ENCODE measurements at places on chromosomes 1 and 21.

DNA sequence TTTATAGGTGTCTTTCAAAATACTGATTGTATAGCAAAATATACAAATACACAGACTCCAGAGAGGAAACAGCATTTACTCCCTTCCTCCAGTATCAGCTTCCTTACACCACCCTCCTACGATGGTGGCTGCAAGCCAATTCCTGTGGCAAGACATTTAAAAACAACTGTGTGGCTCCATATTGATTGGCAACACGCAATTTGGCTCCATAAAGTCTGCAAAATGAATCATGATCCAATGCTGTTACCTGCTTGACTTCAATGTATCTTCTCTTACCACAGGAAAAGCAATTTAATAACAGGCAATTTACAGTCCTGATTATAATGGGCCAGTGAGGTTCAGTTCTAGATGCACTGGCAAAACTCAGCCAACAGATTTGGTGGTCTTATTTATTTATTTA is 19.7 kb upstream of the ATP6V1G3 start:
- no peak for DNase-seq

DNA sequence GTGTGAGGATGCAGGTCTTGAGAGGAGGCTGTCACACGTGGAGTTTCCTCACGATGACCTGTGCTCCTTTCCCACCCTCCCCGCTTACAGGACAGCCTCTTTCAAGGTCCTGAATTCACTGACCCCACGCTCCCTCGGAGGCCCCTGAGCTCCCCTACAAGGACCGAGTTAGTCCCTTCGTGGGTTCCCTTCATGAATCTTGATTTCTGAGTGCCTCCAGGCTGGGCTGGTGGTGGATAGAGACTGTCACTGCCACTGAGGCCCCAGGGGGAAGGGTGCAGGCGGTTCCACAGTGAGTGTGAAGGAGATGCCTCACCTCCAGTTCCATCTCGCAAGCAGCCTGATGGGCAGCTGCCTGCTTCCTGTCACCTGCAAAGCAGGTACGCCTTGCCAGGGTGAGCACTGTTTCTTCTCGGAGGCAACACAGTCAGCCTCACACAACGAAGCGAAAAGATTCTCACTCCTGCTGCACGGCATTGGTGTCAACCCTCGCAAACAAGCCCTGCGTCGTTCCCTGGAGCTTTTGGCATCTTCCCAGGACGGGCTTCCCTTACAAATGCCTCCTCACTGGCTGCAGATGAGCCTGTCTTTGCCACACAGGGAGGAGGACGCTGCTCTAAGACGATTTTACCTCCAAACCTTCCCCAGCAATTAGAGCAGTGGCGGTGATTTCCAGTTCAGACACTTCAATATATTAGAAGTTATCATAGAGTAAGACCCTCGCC is 26.7 kb upstream of the PCP4 start:
- no peak for DNase-seq

DNA sequence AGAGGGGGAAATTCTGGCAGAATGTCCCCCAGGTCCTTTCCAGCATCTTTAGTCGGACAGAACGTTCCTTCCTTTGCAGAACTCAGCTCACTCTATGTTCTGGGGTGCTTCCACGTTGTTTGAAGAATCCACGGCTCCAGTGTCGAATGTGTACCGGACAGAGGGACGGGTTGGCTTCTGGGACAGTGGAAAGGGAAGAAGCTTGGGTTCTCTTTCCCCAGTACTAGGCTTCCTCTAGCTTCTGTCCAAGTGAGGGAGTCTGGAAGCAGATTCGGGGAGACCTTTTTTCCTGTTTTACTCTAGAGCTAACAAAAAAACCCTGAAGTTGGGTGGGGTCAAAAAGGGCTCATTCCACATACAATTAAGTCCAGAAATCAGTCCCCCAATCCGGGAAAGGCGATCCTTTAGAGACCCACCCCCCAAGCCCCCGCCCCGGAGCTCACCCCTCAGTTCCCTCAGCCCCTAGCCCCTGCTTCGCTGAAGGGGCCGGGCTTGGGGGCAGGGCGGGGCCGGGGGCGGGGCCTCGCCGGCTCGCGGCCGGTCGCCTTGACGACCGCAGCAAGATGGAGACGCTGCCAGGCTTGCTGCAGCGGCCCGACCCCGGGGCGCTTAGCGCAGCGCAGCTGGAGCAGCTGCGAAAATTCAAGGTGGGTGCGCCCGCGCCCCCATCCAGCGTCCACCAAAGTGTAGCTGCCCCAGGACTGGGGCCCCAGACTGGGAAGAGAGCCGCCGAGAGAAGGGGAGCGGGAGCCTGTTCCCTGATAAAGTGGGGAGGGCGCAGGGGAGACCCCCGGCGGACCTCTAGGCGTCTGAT is at the start of gene RIIAD1:
Gene RIIAD1, plus strand, starts transcription at position 549 of the 814 bp plus-strand sequence. Its CDS starts 15 bp downstream, at position 564.
- peak; percentile 23 for DNase-seq

DNA sequence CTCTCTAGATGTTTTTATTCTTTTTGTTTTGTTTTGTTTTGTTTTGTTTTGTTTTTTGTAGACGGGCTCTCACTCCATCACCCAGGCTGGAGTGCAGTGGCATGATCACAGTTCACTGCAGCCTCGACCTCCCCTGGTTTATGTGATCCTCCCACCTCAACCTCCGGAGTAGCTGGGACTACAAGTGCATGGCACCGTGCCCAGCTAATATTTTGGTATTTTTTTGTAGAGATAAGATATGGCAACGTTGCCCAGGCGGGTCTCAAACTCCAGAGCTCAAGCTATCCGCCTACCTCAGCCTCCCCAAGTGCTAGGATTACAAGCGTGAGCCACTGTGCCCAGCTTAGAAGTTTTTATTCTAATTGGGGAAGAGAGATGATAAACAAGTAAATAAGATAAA is 13.3 kb upstream of the TP53BP2 start:
- DNase-seq: no peak

DNA sequence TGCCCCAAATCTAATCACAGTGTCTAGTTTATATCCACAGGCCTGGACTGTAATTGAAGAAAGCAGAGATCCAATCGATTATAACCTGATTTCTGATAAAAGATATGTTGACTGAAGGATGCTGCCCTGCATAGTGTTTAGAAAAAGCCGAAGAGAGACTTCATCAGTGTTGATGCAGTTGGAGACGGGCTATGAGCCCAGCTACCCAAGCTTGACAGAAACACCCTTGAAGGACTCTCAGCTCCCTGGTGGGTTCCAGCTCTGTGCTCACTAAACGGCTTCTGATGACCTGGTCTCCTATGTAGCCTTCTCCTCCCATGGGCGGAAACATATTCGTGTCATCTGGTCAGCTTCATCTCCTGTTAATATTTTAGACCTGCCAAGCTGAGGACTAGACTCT is 10.2 kb downstream of the FAM89A start:
- DNase-seq: no peak

DNA sequence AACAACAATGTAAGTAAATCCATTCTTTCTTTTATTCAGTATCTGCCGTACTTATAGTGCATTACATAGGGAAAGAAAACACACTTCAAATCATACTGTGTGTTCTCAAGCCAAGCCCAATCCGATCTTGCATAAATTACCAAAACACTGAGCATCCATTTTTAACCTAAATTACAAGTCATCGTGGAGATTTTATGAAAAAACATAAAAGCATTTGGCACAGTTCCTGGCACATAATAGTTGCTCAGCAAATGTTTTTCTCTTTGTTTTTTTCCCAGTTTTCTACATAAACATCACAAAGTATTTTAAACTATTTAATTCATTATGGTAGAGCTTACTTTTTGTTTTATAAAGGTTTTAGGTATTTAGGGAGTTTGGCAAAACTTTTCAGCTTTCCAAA is 48.1 kb upstream of the LRRC8C start:
- DNase-seq: no peak

- DNase-seq: peak; percentile 77
Measured at GRCh38 chr1:2229037-2229864, 1.1 kb downstream of the SKI start.

GRCh38 chr21:44556879-44557278 is 1.7 kb downstream of the KRTAP10-3 start:
- DNase-seq: no peak

DNA sequence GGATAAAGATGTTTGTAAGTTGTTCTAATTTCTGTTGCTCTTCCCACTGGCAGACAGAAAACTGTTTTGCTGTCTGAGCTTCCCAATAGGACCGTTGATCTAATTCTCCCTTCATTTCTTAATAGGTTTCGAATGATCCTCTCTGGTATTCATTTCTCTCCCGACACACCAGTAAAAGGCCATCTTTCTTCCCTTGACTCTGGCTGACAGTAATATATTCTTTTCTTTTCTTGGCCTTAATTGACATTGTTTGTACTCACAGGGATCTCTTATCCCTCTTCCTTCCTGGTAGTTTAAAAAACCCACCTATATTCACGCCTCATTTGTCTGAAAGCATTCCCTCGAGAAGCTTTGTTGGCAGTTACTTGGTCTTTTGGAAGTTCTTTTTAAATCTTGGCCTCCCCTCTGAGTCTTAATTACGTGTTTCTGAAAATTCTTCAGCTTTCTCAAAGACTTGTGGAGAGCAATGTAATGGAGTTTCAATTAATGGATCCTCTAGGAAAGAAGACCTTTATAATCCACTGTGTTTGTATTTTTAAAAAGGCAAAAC is 40.3 kb downstream of the MAP10 start:
- no peak for DNase-seq

- no peak for DNase-seq
Measured at GRCh38 chr1:110184446-110184845, 25.7 kb upstream of the KCNC4 start.

- DNase-seq: no peak
Measured at GRCh38 chr1:4010814-4011605, 110.9 kb upstream of the C1orf174 start.

DNA sequence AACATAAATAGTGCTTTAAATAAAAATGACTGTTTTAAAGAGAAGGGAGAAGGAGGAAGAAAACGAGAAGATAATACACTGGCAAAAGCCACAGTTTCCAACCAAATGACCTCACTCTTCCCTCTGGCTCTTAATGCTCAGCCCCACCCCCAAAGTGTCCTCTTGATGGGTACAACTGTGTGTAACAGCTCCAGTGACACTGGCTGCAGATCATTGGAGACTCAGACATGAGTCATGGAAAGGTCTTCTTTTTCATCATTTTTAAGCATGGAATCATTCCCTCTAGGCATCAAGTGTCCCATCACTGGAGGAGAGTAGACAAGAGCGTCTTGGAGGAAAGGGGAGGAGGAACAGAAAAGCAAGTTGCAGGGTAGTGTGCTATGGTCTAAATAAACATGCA is 333.0 kb downstream of the PAPPA2 start:
- no peak for DNase-seq

DNA sequence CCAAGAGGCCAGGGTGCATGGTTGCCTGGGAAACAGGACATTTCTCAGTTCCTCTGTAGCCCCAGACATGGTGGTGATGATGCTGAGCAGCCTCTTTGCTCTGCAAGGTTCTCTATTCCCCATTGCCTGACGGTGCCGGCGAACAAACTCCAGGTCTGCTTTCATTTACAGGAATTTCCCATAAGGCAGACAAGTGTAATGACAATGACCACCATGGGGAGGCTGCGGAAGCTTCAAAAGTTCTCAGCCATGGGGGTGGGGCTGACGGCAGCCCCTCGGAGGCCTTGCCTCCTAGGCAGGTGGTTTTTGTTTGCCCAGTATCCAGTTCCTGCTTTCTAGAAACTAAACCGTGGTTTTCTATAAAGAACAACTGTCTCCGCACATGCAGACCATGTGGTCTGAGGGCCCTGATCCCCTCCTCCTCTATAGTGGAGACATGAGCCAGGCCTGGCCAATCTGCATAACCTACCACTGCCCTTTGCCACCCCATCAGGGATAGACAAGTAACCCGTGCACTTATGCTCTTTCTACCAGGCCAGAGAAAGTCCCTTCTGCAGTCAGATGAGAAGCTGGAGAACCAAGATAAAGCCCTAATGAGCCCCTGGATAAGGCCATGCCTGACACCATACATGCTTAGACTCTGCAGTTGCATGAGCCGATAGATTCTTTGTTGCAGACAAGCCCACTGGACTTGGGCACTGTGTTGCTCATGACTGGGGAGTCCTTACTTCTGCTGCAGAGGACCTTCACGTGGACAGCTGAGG is 54.1 kb downstream of the LDLRAD2 start:
- DNase-seq: no peak

DNA sequence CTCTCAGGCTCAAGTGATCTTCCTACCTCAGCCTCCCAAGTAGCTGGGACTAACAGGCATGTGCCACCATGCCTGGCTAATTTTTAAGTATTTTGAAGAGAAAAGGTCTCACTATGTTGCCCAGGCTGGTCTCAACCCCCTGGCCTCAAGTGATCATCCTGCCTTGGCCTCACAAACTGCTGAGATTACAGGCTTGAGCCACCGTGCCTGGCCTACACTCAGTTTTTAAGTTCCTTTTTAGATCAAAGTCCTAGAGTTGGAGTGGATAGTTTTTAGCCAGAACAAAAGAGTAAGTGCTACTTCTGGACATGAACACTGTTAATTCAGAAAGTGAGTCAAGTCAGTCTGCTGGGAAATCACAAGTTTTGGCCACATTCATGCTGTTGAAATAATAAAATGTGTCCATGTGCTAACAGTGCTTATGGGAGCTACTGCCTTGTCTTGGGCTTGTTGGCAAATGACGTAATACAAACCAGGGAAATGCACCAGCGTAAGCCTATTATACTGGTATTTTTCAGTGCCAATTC is 84.2 kb downstream of the NDUFS5 start:
- no peak for DNase-seq

GRCh38 chr21:44583800-44584147 is 3.4 kb upstream of the KRTAP10-5 start:
- no peak for DNase-seq

GRCh38 chr21:46060596-46061061 is 37.3 kb upstream of the COL6A2 start:
- DNase-seq: peak; percentile 46

DNA sequence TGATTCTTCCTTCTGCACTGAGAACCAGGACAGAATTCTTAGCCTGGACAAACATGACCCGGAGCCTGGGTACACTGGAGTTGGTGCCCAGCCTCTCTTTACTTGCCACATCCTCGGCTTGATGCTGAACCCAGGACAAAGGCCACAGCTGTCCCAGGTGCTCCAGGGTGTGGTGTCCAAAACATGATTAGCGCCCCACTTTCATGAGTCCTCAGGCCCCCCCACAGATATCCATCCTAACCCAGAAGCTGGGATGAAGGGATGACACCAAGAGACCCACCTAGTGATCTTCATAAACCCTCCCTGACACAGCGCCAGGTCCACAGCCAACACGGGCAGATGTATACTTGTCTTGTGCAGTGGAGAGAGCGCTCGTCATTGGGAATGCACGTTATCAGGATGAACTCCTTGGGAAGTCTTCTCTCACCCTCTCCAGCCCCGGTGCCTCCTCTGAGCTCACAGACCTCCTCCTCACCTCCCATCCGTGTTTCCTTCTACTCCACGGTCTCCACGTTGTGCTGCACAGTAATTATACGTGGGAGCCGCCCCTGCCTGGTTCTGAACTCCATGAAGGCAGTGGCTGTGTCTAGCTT is 3.6 kb downstream of the ABCA4 start:
- no peak for DNase-seq

GRCh38 chr1:2405588-2406295 is 6.6 kb downstream of the PEX10 start:
- no peak for DNase-seq

Measured in body of pancreas (tissue), 4 donors.